ENCODE measurements at places on chromosomes 1 and 21.

DNA sequence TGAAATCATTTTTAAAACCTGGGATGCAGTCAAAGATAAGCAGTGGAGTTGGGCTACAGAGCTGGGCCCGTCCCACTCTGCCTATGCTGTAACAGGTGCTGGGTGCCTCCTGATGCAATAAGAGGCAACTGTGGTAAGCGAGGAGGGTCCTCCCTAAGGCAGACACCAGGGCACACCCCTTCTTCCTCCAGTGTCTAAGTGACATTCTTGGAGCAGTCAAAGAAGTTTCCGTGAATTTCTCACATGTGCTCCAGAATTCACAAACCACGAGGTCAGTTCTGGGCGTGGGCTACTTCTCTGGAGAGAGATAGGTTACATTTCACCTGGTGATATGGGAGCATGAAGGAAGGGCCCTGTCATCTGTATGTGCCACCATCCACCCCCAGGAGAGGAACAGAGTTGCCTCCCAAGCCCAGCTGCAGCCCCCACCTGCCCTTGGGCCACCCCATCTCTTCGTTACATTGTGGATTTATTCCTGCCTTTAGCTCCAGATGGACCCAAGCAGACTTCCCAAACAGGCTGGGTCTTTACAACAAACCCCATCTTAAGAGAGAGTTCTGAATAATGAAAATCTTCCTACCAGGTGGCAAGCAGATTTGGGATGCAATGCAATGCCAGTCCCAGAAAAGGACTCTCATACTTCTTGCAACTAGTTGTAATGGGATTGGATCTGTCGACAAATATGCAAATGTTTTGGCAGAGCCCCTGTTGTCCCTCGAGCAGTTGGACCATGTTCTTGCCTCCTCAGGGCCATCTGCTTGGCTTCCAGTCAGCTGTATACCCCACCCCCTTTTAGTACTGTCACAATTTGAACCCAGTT lies 82.5 kb upstream of the CNTN2 start:
- no peak for DNase-seq

- DNase-seq, result peak; percentile 87
Observed at GRCh38 chr1:33007190-33008050, 29.3 kb downstream of the AK2 start.

DNA sequence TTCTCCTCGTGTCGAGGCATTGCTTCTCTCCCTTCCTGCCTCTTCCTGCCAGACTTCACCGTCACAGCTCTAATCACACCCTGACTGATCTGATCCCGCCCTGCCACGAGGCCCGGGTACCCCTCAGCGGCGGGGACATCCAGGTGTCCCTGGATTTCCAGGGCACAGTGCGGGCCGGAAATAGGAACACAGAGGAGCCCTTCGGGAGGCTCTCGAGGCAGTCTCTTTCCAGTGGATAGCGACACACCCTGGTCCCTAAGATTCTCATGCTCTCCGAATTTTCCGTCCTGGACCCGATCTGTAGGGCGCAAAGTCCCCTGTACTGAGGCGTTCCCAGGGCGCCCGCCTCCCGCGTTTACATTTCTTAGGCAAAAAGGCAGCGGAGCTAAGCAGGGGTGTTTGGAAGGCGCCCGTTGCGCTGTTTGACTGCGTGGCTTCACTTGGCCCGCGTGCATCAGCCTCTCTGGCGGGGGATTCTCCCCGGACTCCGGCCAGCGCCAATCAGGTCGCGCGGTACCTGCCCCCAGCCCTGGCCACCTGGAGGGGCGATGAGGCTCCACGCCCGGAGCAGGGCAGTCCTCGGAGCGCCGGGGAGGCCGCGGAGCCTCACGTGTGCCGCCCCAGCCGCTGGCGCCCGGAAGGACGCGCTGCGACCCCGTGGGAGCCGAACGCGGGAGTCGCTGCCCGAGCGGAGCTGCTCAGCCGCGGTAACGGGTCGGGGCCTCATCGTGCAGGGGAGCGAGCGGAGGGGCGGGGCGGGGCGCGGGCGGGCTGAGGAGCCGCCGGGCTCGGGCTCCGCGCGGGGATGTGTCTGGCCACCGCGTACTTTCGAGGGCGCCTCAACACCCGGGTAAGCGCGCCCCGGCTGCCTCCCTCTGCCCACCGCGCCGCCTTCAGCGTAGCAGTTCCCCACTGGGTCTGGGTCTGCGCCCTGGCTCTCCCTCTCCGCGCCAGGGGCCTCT lies at the start of gene FAM163A:
TSS of gene FAM163A (plus strand) at position 575 of the 962 bp plus-strand sequence. CDS start 69,807 bp downstream, outside the sequence.
- no peak for DNase-seq

DNA sequence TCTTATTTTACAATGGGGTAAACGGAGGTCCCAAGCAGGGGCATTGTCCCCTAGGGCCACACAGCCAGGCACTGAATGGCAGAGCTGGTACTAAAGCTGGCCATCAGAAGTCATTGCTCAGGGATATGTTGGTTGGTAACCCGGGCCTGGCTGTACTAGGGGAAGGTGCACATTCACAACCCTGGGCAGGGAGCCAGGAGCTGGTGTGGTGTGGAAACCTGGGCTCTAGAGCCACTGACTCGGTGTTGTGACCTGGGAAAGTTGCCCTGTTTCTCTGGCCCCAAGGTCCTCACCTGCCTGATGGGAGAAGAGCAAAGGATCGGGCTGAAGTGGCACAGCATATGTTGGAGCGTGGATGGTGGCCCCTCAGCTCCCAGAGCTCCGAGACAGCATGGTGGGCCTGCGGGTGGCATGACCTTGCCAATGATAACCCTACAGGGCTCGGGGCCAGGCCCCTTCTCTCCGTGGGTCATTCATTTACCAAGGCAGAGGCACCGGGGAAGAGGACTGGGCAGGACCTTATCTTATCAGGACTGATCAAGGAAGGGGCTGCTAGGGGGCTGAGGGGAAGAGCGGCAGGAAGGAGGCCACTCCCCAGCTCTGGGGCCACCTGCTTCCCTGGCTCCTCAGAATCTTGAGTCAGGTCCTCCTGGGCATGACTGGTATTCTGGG lies 274.1 kb downstream of the TRABD2B start:
- DNase-seq, result no peak

DNA sequence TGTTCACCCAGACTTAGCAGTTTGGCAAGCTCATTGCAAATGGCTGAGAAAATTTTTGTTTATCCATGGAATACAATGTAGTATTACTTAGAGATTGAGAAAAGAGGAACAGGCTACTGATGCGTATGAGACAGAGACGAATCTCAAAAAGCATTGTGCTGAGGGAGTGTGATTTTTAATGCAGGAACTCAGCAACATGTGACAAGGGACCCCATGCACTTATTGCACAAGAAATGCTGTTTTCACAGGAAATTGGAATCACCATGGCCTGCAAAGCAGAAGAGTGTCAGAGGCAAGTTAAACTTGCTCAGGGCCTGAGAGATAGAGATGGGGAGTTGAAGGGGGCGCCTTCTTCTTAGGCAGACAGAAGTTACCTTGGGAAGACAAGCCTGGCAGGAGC lies 32.6 kb upstream of the TLR5 start:
- DNase-seq, result no peak

- peak; percentile 60 for DNase-seq
Observed at GRCh38 chr1:246355411-246356230, 151.5 kb downstream of the SMYD3 start.

DNA sequence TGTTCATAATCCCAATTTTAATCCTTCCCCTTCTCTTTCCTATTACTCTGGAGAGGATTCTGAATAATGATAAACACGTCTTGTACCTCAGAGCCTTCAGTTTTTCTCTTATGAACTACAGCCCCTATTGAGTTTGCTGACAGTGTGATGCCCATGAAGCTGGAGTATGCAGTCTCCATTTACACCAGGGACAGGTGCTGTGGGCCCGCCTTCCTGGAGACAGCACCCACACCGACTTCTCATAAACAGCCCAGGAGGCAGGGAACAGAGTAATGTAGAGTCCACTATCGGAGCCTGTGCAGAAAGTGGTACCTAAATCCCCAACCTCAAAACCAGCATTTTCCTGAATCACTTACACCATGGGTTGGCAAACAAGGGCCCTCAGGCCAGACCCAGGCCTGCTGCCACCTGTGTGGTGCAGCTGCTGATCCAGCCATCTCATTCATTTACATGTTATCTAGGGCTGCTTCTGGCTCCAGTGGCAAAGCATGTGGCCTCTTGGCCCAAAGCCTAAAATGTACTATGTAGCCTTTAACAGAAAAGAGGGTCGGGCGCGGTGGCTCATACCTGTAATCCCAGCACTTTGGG lies 95.1 kb upstream of the KRTAP19-8 start:
- no peak for DNase-seq

- DNase-seq, result peak; percentile 54
Observed at GRCh38 chr1:183023146-183023600, at the start of gene LAMC1. Gene LAMC1, plus strand, starts transcription at chr1:183023420. Its CDS starts 297 bp downstream, at chr1:183023717.

DNA sequence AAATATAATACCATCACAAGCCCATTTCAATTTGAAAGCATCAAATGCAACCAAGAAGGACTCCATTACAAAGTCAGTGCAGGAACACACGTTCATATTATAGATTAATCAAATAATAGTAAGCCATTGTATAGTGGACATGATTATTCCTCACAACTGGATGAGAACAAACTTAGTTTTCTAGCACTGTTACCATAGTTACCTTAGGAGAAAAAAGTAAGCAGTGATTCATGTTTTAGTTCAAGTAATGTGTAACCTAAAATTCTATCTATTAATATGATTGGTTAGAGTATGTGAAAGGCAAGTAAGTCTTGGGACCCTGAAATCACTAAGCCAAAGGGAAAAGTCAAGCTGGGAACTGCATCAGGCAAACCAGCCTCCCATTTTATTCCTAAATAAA lies 15.2 kb downstream of the SSX2IP start:
- no peak for DNase-seq

DNA sequence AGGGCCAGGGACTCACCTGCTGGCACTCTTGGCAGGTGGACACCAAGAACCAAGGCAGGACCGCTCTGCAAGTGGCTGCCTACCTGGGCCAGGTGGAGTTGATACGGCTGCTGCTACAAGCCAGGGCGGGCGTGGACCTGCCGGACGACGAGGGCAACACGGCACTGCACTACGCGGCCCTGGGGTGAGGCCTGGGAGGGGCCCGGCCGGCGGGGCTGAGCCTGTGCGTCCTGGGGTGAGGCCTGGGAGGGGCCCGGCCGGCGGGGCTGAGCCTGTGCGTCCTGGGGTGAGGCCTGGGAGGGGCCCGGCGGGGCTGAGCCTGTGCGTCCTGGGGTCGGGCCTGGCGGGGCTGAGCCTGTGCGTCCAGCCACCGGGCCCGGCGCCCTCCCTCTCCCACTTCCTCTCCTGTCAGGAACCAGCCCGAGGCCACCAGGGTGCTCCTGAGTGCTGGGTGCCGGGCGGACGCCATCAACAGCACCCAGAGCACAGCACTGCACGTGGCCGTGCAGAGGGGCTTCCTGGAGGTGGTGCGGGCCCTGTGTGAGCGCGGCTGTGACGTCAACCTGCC lies 4.6 kb upstream of the MMP23B start:
- no peak for DNase-seq

GRCh38 chr1:216500273-216500967 lies 77.2 kb upstream of the USH2A start:
- no peak for DNase-seq

DNA sequence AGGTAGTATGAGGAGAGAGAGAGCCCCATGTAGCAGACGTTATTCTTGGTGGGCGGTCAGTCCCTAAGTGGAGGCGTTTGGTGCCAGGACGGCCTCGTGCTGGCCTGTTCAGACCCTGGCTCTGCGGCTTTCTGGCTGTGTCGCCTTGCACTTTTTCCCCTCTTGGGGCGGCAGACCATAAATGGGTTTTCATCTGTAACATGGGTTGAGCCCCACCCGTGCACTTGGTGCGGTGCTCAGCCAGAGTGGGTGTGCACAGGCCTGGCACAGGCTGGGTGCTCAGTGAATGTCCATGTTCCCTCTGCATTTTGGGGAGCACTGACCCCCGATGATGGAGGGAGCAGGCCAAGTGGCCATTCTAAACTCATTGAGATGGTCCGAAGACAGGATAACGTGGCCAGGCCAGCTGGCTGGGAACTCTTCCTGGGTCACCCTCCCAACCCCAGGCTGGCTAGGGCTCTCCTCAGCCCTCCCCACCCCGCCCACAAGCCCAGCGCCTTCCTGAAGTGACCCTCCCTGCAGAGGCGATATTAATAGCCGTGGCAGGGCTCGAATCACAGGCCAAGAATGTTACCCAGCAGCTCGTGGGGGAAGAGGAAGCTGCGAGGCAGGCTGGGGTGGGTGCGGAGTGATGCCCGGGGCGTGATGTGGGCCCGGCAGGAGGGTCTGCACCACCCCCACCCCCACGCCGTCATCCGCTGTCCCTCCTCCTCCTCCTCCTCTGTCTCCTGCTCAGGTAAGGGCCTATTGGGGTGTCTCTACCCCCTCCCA lies 78.5 kb downstream of the ARHGEF10L start:
- no peak for DNase-seq

DNA sequence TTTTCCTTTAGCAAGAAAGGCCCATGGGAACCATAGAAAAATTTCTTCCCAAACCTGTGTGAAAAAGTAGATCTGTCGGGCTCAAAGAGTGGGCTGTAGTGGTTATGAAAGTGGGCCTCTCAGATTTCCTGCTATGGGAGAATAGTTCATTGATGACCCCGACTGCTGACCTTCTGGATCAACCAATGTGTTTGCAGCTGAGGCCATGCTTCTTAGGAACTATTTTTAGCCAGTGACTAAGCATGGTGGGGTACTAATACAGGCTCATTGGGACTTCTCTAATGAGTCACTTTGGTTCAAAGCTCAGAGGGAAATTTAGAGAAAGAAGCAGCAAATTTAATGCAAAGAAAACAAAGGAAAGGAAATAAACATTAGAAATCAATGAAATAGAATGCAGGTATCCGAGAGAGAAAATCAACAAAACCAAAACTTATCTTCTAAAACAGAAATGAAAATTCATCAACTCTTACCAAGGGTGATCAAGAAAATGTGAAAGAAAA lies 12.6 kb upstream of the PSMA5 start:
- peak; percentile 60 for DNase-seq

DNA sequence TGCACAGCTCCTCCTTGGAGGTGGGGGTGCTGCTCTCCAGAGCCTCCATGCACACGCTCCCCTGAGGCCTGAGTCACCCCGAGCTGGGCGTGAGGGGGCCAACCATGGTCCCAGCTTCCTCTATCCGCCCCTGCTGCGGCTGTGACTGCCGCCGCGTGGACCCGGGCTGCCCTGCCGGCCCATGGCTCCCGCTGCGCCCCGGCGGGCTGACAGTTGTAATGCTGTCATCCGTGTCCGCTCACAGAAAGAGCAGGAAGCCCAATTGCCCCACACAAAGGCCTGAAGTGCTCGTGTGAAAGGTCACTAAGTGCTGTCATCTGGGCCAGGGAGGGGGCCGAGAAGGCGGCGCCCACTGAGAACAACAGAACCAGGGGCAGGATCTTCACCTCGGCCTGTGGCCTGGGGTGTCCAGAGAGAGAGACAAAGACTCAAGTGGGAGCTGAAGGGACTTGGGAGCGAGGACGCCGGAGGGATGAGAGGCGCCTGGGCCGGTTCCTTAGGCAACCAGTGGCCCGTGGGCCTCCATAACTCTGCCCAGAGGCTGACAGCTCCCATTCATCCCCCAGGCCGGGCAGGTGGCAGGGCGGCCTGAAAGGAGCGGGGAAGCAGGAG lies 31.5 kb downstream of the OLIG1 start:
- DNase-seq, result no peak

DNA sequence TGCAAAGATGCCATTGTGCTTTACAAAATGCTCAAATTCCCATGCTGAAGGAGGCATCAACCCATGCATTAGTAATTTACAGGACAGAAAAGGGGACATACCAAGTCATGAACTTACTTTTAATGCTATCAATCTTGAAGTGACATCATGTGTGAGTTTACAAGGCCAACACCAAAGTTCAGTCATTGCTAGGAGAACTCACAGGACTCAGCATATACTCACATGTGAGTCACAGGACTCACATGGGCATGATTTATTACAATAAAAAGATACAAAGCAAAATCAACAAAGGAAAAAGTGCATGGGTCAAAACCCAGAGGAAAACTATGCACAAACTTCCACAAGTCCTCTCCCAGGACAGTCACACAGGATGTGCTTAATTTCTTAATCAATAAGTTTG lies 1656.0 kb downstream of the MRPL39 start:
- DNase-seq, result peak; percentile 6

Measured in astrocyte of the cerebellum (primary cell).